ENCODE measurements at places on chromosomes 16 and 17.

DNA sequence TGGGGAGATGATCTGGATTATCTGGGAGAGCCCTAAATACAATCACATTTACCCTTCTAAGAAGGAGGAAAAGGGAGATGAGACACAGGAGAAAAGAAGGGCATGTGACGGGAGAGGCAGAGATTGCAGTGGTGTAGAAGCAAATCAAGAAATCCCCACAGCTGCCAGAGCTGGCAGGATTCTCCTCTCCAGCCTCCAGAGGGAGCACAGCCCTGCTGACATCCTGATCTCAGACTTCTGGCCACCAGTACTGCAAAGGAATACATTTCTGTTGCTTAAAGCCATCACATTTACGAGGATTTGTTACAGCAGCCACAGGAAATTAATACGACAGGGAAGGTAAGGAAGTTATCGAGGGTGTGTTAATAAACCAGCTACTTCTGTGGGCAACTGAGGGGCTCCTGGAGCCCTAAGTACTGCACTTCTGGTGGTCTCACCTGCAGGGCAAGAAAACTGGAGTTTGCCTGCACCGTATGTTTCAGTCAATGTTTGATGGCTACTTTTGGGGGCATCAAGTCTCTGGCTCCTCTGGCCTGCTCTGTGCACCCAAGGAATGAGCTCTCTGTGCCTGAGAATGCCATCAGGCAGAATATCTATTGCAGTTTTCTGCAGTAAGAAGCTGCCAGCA is 22.9 kb upstream of the CDH13 start:
- peak; percentile 57 for DNase-seq

- no peak for DNase-seq
Measured at GRCh38 chr16:369866-370436, 387 bp downstream of the MRPL28 start.

DNA sequence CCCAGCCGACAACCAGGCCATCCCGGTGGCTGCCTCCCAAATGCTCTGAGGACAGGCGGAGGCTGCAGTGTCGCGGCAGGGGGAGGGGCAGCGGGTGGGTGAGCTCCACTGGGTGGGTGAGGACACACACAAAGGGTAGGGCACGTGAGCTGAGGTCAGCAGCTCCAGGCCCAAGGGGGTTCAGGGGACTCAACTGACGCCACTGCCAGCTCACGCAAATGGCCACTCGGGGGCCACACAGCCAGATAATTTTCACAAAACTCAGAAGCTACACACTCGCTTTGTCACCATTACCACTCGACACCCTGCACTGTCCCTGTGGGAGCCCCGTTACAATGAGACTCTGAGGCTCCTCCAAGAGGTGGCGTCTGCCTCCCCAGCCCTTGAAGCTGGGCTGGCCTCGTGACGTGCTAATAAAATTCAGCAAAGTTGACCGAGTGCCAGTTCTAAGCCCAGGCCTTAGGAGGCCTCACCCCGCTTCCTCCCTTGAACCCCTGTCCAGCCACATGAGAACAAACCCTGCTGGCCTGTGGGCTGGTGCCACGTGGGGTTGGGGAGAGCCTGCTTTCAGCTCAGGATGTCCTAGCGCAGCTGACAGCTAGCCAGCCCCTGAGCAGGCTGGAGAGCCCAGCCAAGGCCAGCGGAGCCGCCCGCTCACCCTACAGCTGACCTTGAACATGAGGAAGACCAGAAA is 56.9 kb downstream of the RMI2 start:
- no peak for DNase-seq

DNA sequence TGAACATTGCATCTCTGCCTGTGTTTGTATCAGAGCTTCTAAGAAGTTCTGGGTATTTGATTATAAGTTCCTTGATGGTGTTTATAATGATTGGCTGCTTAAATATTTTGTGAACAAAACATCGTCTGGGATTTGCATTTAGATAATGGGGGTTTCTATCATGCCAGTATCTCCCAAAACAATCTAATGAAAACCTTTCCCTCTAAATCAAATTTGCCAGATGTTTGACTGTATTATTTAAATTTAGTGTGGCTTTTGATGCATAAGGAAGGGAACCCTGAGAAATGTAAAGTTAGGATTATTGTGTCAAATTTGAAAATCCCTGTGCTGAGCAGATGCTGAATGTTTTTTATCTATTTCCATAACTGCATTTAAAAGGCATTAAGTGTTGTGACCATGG is 159.9 kb downstream of the HS3ST3A1 start:
- DNase-seq: no peak

Measured in hippocampal formation (tissue), 2 donors.